ENCODE measurements at places on chromosomes 11 and 22.

DNA sequence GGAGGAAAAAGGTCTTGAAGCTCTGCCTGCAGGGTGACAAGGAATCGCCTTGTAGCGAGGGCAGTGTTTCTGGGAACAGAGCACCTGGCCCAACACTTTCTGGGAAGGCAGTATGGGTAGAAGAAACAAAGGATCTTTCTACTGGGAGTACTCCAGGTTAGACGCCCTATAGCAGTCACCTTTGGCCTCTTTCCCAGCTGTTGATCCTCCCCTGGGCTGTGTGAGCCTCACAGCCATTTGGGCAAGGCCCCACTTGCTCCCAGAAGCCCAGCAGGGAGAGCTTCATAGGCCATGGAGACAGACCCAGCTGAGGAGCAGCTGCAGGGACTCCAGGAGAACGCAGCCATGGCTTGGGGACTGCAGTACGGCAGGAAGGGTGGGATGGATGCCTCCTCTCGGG, 1.2 kb downstream of the SLCO2B1 start:
- DNase-seq: no peak

DNA sequence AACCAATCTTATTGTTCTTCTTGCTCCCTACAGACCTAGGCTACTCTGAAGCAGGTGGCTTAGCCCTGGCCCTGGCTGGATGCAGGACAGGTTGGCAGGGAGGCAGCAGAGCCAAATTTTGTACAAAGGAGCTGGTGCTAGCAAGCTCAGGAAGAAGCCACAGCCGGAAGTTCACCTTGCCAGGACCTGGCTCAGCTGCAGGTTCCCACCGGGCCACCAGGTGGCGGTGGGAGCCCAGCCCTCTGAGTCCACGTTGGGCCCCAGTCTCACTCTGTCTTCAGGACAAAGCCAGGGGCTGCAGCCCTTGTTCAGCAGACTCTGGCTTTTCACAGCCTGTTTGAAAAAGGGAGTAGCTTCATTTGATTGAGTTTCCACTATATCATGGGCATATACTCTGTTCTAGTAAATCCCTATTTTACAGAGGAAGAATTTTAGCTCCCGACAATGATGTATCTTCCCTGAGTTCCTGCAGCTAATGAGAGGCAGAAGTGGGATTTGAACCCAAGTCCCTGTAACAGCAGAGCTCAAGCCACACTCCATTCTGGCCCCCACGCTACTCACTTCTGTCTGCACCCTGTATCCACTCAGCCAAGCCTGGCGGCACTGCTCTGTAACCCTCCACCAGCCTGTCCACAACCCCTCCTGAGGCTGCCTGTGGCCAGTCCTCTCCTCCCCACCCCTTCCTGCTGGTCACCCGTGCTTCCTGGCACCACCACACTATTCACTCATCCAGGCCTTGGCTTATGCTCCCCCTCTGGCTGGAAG, 3.3 kb downstream of the TKFC start:
- peak; percentile 68 for DNase-seq

DNA sequence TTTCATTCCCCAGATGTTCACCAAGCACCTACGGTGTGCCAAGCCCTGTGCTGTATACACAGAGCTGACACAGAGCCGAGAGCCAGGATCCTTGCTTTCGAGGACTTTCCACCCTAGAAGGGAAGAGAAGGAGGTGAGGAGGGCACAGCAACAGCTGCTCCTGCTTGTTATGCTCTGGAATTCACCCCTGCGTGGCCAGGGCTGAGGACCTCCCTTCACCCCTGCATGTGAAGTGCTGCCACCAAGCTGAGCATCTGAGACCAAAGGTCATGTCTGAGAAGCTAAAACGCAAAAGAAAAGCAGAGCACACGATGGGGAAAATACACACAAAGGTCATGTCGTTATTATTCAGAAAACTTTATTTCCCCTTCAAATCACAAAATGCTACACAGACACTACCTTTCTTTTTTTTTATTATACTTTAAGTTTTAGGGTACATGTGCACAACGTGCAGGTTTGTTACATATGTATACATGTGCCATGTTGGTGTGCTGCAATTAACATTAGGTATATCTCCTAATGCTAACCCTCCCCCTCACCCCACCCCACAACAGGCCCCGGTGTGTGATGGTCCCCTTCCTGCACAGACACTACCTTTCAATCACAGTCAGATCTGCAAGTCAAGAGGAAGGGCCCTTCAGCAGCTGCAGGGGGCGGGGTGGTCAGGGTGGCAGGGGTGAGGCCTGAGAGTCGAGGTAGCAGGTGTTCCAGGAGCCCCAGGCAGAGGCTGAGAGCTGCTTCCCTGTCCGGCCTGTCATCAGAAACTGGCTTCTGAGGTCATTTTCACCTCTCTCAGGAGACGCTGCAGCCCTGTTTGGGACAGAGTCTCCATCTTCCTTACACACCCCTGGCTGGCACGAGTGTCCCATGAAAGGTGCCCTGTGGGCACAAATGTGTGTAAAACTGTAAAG, 40.1 kb upstream of the PRR5 start:
- no peak for DNase-seq

- DNase-seq: no peak
Measured at GRCh38 chr22:30047364-30047738, 32.9 kb upstream of the HORMAD2 start.

- peak; percentile 8 for DNase-seq
Measured at GRCh38 chr11:129992161-129992944, 10.3 kb downstream of the PRDM10 start.

DNA sequence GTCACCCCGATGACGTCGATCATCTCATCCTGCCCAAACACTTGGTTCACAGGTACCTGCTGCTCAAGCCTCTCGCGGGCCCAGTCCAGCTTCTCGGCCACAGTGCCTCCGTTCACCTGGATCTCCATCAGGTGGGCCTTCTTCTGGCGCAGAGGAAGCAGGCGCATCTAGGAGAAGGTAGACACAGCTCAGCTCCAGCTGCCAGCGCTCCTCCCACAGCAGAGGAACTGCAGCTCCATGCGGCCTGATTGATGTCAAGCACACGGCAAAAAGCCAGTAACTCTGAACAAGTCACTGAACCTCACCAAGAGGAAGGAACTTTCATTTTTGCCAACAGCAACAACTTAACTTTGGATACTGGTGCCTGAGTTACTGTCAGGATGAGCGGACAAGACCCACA, 4.0 kb downstream of the RPL3 start:
- DNase-seq: no peak

- DNase-seq: peak; percentile 62
Measured at GRCh38 chr11:77047007-77047927, 13.1 kb downstream of the B3GNT6 start.

GRCh38 chr22:23262518-23263332, 82.4 kb downstream of the BCR start:
- no peak for DNase-seq

GRCh38 chr11:105740164-105740903, 130.5 kb downstream of the GRIA4 start:
- no peak for DNase-seq

DNA sequence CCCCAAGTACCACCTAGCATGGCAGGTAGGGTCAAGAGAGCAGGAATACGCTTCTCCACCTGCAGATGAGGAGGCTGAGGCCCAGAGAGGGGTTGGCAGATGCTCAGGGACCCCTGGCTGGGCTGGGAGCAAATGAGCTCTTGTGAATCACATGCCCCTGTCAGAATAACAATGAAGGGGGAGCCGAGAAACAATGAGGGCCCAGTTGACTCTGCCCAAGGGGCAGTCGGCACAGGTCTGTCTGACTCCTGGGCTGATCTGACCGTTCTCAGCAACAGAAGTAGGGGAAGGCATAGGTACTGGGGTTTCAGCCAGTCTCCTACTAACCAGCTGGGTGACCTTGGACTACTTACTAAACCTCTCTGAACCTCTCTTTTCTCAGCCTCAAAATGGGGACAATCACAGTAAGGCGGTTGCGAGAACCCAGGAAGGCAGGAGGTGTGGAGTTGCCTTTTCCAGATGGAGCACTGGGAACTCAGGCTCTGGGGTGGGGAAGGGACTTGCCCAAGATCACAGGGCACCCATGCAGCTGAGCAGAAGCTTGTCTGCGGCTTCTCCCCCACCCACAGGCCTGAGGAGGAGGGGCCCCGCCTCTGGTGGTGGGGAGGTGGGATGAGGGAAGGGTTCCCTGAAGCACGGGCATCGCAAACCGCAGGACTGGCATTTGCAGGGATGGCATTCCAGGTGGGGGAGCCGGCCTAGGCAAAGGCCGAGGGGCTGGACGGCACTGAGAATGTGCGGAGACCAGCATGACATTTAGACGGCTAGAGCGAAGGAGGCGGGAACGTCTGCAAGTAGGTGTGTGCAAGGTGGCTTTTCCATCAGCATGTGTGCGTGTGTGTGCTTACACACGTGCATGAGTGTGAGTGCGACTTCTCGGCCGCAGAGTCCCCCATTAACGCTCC, 163.0 kb downstream of the MN1 start:
- DNase-seq: no peak

DNA sequence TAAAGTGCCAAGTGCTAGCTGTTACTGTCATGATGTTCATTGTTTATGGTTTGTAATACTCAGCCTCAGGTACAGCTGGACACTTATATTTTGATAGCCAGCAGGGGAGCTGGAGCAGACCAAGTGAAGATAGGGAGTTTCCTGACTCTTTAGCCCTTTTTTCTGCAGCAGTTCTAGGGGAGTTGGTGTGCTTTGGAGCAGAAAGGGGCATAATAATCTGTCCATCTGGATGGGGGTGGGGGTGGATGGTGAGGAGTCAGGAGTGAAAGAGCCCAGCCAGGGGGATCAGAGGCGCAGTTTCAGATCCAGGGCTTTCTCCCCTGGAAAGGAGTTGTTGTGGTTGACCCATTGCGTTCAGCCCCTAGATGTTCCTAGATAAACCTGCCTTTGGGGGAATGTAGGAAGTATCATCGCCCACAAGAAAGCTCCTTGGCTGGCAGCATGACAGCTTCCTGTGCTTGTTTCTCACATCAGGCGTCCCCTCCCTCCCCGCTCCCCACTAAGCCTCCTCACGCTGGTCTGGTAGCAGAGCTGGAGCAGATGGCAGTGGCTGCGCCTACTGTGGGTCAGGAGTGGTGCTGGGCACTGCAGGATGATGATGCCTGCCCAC, 41.9 kb downstream of the MED15 start:
- DNase-seq: no peak

DNA sequence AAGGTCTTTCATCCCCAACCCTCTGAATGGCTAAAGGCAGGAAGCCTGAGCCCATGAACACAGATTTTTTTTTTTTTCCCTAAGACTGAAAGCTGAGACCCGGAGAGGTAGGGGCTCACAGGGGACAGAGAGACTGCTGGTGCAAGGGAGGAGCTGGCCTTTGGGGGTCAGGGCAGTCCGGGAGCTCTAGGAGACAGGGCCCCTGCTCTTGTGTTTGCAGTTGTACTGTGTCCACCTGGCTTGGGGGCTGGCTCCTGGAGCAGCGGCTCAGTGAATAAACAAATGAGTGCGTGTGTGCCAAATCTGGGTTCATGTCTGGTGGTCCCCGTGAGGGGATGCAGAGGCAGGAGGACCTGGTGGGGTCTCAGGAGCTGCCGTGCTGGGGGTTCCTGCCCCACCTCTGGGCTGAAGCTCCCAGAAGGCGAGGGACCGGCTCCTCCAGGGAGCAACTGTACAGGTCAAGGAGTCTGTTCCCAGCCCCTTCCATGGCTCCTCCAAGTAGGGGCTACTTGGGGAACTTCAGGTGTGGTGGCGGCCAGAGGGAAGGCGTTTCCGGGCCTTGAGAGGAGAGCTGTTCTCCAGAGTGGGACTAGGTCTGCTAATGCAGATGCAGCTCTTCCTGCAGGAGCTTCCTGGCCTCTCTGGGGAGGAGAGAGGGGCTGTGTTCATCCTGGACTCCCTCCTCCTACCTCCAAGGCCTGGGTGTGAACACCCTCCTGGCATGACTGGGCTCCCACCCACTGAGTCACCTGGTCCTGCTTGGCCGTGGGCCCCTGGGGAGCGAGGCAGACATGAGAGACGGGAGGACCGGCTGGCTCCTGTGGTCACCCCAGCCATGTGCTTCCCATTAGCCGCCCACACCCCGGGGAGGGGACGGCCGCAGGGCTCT, 57.6 kb downstream of the FBXO7 start:
- no peak for DNase-seq

DNA sequence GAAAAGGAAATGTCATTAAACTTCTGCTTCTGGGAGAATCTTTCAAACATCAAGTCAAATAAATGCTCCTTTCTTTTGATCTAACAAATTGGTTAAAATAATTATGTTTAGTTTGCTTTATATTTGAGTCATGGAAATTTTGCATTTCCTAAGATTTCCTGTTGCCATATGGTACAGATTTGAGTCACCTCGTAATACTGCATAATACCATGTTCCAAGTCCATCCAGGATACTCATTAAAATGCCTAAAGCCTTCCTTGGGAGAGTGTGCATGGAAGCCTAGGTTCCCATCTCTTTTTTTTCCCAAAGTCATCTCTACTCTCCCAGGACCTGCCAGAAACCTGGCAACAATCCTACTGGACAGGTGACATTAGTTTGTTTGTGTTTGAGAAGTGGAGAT, 4.2 kb downstream of the OR9I1 start:
- no peak for DNase-seq

DNA sequence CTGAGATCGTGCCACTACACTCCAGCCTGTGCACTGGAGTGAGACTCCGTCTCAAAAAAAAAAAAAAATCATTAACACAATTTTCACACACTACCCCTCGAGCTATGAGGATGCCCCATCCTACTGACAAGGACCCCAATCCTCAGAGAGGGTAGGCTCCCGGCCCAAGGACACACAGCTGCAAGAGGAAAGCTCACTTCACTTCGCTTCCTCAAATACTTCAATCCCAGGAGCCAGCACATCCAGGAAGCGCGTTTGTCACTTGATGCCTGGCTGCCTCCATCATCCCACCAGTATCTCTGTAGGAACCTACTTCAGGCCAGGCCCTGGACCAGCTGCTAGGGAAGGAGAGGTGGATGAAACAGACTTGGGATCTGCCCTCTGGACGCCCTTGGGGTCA, 144.0 kb downstream of the CRYBB2 start:
- no peak for DNase-seq

- no peak for DNase-seq
Measured at GRCh38 chr11:122523846-122524805, 131.4 kb upstream of the UBASH3B start.

GRCh38 chr11:80495116-80495515, 1054.3 kb upstream of the TENM4 start:
- no peak for DNase-seq

DNA sequence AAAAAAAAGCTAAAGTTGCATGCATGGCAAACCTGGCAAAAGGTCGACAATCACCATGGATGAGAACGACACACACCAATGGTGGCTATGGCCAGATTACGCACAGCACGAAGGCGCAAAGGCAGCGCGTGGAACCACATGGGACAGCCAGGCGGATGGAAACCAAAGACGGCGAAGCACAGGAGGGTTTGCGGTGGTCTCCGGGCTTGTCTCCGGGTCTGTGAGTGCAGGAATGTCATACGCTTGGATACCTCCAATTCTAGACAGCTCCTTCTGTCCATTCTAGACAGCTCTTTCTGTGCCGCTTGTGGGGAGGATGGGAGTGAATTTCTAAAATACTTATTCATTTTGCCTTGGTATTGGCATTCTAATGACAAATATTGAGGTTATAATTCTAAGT, 685.4 kb downstream of the BRD1 start:
- no peak for DNase-seq

DNA sequence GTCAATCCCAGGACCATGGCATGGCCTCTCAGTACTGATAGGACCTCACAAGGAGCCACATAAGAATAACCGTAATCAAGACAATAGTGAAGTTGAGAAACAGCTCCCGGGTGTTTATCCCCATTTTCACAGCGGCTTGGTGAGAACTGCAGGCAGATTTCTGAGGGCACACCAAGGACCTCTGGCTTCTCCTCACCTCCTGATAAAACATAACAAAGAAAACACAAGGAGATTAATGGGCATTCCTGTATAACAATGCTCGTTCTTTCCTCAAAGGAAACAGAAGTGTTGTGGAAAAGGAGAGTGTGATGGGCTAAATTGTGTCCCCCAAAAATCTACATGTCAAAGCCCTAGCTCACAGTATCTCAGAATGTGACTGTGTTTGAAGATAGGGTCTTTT, 4.0 kb downstream of the SLN start:
- no peak for DNase-seq
